Bone marrow (tissue), 2 donors: ENCODE measurements at places on chromosomes 4 and X.

- no peak for DNase-seq
Observed at GRCh38 chrX:36431819-36432218, 512.3 kb downstream of the CFAP47 start.

DNA sequence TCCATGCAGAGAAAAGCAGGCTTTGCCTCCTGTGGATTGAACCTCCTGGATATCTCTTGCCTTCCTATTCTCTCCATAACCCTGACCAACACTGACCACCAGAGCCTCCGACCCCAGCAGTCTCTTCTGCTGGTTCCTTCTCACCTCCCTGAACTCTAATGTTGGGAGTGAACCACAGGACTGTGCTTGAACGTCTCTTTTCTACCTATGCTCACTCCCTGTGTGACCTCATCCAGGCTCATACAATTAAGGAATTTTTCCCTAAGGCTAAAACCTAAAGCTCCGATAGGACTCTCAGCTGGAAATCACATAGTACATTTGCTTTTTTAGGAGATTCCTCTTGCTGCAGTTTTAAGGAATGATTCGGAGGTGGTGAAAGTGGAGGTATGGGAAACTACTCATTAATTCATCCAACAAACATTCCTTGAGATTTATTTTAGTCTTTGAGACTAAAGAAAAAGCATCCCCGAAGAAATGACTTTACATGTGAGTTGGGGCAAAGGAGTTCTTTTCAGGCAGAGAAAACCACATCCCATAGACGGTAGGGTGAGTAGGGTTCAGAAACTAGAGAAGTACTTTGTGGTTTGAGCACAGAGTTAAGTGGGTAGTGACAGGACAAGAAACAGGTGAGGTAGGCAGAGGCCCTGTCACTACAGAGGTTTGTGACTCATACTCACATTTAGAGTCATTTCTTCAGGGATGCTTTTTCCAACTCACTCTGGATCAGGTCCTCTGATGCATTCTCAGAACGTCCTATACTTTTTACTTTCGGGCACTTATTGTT lies 30.8 kb downstream of the NDNF start:
- no peak for DNase-seq

- DNase-seq, result peak; percentile 28
Observed at GRCh38 chr4:110514889-110515479, 39.0 kb downstream of the ENPEP start.

DNA sequence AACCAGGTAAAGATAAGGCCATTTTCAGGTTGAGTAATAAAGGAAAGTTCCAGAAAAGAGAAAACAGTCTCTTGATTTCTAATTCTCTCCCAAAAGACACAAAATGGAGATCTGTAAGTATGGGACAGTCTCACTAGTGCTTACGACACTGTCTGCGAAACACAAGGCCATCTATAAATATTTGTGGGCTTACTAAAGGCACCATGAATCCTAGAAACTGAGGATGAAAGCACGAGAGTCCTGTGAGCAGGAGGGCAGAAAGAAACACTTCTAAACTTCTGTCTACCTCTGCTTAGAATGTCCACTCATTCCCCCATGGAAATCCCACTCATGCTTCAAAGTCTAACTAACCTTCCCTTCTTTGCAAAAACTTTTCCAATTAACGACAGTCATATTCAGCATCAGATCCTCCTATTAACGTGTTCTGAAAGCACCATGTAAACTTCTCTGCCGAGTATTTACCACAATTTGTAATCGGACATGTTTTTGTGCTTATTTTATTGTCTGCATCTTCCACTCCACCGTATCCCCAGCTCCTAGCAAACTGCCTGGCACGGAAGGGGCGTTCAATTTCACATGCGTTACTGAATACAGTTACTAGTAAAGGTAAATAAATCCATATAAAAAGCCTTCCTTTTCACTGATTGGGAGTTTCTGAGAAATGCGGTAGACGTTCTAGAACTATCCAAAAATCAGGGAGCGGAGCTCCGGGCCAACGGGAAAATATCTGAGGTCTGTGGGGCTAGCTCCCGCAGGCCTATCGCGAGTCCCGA lies 665 bp downstream of the PSMD10 start:
- no peak for DNase-seq

GRCh38 chr4:101596781-101597552 lies 193.6 kb upstream of the BANK1 start:
- DNase-seq, result no peak

GRCh38 chrX:102627640-102628039 lies 23.6 kb upstream of the GPRASP1 start:
- no peak for DNase-seq

DNA sequence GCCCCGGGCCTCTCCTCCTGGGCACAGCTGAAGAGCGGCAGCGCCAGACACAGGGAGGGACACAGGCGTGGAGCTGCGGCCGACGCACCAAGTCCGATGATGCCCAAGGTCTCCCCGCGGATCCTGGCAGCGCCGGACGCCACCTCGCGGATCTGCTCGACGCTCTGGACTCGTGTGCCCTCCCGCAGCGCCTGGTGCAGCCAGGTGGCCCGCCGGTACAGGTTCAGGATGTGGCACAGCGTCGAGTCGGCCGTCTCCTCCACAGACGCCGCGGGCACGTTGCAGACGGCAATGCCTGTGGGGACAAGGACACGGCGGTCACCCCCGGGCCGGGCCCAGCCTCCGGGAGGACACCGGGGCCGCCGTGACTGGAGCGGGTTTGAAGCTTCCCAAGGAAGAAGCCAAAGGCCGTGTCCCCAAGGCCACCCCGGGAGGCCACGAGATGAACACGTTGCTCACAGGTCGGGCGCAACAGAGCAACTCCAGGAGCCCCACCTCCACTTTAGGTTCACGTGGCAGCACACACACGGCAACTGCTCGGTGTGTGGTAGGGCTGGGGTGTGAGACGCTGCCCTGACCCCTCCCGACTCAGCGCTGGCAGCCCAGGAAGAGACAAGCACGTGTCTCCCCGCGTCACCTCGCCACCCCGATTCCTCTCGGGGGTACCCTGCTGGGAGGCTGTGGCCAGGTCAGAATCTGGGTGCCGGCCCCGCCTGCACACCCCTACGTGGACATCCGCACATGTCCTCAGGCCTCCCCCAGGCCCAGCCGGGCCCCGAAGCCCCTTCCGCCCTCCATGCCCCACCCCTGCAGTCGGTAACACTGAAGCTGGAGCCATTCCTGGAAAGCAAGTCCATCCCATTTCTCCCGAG lies 23.4 kb downstream of the CTBP1 start:
- no peak for DNase-seq

DNA sequence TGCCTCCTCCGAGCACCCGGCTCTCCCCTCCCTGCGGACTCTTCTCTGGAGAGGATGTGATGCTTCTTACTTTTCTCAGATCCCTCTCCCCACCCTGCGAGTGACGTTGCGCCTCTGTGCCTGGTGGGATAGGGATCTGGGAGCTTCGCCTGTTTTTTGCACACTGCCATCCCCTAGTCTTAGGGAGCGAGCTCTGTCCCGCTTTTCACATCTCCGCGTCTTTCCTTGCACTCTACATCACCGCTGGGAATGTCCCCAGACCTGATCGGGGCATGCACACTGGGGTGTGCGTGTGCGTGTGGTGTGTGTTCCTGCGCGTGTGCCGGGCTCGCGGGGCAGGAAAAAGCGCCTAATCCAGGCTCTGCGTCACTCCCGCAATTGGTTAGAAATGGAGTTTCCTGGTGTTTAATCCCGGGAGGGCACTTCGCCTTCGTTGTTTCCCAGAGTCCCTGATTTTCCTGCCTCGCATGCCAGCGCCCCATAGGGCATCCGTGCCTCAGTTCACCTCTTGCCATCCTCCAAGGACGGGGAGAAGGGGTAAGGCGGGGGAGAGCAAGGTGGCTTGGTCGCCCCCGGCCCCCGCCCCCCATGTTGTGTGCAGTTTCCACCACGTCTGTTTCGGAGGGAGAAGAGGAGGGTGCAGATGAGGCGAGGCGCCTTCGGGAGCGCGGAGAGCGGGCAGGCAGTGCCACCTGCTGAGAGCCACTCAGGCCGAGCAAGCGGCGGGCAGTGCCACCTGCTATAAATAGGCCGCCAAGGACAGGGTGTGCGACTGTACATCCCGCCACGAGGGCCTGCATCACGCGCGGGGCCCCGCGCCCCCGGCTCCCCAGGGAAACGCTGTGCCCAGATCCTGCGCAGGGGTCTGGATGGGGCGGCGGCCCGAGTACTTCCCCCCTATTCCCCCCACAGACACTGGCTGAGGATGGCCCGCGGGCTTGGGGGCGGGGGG lies 759 bp upstream of the TBC1D1 start:
- no peak for DNase-seq

DNA sequence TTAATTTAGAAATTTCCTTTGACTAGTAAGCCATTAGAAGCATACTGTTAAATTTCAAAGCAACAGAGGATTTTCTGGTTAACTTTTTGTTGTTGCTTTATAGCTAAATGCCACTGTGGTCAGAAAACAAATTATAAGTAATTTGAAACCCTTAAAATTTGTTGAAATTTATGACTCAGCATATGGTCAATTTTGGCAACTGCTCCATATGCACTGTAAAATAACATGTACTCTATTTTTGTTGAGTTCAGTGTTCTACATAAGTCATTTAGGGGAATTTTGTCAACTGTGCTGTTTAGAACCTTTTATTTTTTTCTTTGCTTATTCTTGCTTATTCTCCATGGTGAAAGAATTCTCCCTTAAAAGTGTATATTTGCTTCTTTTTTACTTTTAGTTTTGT lies 28.6 kb downstream of the SCLT1 start:
- no peak for DNase-seq

DNA sequence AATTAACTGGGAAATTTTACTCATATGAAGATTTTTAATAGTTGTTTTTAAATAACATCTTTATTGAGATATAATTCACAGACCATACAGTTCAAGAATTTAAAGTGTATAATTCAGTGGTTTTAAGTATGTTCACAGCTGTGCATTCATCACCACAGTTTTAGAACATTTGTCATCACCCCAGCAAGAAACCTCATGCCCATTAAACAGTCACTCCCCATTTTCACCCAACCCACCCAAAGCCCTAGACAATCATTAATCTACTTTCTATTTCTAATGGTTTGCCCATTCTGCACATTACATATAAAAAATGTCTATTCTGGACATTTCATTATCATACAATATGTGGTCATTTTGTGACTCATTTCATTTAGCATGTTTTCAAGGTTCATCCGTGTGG lies 2.8 kb downstream of the UPRT start:
- DNase-seq, result no peak

DNA sequence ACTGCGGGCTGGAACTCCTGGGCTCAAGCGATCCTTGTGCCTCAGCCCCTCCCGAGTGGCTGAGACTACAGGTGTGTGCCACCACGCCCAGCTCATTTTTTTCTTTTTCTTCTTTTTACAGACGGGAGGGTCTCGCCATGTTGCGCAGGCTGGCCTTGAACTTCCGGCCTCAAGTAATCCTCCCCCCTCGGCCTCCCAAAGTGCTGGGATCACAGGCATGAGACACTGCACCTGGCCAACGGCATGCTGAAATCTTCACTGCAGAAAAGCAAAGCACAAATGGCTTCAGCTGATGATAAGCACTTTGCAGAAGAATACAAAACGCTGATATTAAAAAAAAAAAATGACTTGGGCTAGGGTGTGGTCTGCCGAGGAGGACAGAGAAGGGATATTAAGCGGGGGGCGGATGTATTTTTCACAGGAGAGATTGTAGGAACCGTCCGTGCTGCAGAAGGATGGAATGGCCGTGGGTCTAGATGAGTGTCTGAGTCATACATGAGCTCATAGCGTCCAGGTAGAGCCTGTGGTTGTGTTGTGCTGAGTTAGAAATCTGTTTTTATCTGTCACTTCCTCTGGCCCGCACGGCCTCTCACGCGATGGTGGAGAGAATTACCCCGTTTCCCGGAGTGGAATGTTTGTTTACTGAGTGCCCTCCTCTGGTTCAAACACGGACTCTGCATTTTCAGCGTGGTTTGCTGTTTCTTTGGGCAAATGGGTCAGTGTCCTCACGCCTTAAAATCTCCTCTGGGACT lies 8.5 kb upstream of the AKAP17A start:
- no peak for DNase-seq

DNA sequence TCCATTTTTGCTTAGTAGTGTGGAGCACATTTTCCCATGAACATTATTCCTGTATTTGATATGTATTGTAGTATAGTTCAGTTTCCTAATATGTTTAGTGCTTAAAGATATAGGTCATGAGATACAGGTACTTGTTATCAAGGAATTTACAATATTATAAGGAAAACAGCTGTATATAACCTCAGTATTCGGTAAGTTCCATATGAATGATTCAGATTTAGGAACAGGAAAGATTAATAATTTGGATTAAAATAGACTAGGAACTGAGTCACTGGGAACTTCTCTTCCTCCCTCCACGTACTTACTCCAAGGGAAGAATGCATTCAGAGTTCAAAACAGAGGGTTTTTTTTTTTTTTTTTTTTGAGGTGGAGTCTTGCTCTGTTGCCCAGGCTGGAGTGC lies 20.0 kb downstream of the DIAPH2 start:
- DNase-seq, result no peak

- DNase-seq, result no peak
Observed at GRCh38 chr4:88743696-88744095, 46.1 kb upstream of the NAP1L5 start.

DNA sequence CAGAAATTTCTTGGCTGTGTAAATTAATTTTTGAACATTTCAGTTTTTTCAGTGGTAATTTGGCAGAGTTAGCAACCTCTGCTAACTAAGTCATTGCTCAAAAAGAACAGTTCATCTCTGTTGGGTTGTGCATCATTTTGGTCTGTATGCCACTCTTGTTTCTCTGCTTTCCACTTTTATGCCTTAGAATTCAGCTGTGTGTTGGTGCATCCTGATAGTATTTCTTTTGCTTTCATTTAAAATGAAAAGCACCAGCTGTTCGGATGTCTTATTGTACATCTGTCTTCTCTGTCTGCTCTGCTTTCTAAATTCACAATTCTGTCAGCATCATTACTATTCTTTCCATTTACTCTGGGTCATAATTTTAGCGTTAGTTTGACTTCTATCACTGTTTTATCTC lies 388.2 kb upstream of the NDST4 start:
- no peak for DNase-seq

DNA sequence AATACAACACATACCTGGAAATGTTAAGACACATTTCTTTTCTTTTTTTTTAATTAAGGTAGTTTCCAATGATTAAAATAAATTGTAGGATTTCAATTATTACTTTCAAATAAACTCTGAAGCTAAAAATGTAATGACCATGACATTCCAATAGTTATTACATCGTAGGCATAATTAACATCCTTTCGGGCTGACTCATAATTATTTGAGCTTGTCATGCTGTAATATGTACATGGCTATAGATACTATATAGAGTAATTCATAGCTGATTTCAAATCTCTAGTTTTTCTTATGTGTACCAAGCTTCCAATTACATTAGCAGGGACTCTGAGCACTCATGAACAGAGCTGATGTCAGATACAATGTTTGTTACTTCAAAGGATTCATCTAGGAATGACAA lies 125.7 kb upstream of the GABRG1 start:
- no peak for DNase-seq

DNA sequence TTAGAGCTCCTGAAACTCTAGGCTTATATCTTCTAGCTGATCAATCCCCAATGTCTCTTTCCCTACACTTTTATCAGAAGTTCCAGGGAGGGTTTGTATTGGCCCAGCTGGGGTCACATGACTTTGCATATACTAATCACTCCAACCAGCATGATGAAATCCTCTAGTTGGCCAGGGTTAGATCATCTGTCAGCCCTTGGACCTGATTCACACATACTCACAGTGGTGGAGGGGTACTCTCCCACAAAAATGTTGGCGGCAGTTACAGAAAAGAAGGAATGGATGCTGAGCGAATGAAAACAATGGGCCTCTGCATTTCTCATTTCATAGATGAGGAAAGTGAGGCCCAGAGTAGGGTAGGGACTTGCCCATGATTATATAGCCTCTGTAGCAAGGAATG lies 151.1 kb downstream of the PJA1 start:
- no peak for DNase-seq
